ENCODE measurements at places on chromosomes 12 and 14.

- DNase-seq = no peak
Observed at GRCh38 chr12:104681012-104681690, 224.4 kb downstream of the CHST11 start.

GRCh38 chr12:63098851-63099250 is 52.1 kb downstream of the AVPR1A start:
- DNase-seq = no peak

DNA sequence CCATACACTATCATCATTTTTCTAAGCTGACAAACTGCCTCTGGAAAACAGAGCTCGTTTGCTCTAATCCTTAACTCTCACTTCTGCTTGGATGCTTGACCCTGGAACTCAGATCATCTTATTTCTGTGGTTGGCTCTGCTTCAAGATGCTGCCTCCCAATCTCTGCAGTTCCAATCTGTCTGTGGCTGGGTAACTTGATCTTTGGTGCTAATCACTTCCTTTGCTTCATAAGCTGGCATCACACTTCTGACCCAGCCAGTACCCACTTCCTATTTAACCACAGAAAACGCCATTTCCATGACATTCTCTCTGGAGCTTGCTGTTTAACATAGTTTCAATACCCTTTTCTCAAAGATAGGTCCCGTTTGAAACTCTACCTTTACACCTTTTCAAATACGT is 254.2 kb downstream of the ACSS3 start:
- no peak for DNase-seq

- DNase-seq = peak; percentile 79
Observed at GRCh38 chr12:105523164-105524057, 192.9 kb downstream of the C12orf75 start.

GRCh38 chr12:110270125-110270962 is 10.7 kb upstream of the ATP2A2 start:
- DNase-seq = no peak

DNA sequence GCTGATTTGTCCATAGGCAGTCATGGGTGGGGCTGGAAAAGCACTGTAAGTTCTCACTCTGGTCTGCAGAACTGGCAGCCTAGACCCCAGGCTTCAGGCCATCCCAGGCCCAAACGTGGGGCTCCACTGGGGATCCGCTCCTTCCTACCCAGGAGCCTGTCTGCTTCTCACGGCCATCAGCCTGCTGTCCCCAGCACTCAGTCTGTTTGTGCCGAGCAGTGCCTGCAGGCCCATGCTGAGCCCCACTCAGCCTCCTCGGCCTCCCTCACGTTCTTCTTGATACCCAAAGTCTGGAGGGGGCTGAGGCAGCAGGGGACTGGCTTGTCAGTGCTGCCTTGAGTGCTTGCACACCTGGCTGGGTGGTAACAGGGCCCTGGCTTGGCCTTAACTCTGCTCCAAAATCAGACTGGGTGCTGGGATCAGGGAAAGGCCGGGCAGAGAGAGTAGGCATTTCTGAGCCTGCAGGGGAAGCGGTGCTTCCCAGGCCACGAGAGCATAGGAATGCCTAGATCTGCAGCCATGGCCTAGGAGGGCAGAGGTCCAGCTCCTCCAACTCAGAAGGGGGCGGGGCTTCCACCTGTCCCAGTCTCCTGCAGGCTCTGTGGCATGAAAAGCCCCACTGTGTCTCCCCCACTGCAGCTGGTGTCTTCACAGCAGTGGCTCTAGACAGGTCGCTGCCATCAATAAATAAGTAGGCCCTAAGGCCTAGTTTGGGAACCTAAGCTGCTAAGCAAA is 772.4 kb upstream of the FBXO33 start:
- DNase-seq = no peak

DNA sequence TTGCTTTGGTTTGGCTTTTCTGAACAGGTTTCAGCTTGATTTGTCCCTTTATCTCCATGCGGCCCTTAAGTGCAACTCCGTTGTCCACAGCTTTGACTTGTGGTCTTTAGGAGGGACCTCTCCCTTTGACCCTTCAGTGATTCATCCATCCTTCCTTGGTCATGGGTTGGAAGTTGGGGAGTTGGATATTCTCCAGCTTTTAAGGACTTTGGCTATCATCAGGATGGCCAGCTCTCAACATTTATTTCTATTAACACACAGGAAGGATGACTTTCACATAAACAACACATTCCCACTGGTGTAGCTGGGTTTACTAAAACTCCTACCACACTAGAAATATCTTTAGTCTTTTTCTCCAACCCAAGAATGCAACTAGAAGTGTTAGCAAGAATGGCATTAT is 50.9 kb upstream of the E2F7 start:
- DNase-seq = no peak

DNA sequence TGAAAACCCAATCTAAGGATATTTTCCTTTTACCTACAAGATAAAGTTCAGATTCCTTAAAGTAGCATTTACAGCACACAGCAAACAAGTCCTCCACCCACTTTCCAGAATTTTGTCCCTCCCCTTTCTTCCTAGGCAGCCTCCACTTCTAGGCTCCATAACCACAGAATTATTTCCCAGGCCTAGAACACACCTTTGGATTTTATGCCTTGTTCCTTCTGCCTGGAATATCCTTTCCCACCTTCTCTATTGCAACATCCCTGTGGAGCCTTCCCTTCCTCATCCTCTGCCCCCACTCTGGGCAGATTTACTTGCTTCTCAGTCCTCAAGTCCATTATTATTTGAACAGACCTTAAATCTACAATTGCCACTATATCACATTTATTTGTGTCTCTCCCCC is 2.1 kb upstream of the TSPAN8 start:
- no peak for DNase-seq

DNA sequence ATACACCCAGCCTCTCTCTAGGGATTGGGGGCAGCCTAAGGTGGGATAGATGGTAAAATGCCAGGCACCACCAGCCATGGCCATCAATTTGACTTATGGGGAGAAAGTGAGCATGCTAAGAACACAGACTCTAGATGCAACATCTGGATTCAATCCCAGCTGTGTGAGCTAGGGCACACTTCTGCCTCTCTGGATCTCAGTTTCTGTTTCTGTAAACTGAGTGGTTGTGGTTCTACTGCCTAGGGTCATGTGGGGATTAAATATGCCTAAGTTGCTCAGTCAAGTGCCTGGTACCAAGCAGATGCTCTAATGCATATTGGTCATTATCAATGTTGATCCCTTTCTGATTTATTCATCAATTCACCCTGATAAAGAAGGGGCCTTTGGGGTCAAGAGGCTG is 12.6 kb upstream of the OAS1 start:
- DNase-seq = no peak

DNA sequence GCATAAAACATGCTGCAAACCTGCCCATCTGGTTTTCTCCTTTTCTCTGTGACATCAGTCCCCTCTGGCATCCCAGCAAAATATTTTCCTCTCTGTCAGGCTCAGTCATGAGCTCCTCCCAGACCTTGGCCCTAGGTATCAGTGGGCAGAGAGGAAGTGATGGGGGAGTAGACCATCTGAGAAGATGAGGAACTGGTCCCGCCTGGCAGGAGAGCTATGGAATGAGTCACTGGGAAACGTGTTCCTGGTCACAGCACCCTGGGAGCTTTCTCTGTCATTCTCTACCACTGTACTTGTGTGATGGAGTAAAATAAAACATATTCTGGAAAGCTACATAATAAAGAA is 5.0 kb upstream of the SRSF9 start:
- no peak for DNase-seq

DNA sequence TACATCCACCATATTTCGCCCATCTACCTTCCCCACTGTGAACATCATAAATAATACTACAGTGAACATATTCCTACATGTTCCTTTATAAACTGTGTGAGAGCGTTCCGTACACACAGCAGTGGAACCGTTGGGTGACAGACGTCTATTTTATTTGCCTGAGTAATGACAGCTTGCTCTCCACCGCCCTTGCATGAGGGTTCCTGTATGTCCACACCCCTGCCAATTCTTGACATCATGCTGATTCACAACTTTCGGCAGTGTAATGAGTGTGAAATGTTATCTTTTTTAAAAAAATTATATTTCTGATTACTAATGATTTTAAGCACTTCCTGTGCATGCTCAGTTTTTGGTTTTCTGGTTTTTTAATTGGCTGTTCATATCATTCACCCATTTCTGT is 4.3 kb upstream of the RAD52 start:
- no peak for DNase-seq

DNA sequence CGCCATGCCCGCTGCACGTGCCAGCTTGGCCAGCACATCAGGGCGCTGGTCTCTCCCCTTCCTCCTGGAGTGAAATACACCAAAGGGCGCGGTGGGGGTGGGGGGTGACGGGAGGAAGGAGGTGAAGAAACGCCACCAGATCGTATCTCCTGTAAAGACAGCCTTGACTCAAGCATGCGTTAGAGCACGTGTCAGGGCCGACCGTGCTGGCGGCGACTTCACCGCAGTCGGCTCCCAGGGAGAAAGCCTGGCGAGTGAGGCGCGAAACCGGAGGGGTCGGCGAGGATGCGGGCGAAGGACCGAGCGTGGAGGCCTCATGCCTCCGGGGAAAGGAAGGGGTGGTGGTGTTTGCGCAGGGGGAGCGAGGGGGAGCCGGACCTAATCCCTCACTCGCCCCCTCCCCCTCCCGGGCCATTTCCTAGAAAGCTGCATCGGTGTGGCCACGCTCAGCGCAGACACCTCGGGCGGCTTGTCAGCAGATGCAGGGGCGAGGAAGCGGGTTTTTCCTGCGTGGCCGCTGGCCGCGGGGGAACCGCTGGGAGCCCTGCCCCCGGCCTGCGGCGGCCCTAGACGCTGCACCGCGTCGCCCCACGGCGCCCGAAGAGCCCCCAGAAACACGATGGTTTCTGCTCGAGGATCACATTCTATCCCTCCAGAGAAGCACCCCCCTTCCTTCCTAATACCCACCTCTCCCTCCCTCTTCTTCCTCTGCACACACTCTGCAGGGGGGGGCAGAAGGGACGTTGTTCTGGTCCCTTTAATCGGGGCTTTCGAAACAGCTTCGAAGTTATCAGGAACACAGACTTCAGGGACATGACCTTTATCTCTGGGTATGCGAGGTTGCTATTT is 914 bp upstream of the CCND2 start:
- no peak for DNase-seq

- DNase-seq = peak; percentile 63
Observed at GRCh38 chr14:38553586-38553985, 297.7 kb upstream of the CLEC14A start.

- no peak for DNase-seq
Observed at GRCh38 chr14:104213301-104214034, 75.1 kb downstream of the KIF26A start.

All from GM04503 (cell line).